ENCODE measurements at places on chromosomes 6 and 20. TPM values are rescaled to one million over a fixed set of nuclear protein-coding genes. Genes with fewer than 3 reads are reported as not detected.

EPHA7 gene
- polyA plus RNA-seq: 0.39 TPM

TFAP2D gene
- 0.07 TPM for polyA plus RNA-seq

FAM184A gene
- polyA plus RNA-seq: 3.3 TPM

CD93 gene
- 16.4 TPM for polyA plus RNA-seq

- no peaks in the 10 kb centered on the region for H3K27me3 ChIP-seq
- no peak overlapping the region for H3K4me3 ChIP-seq
- no peaks in the 10 kb centered on the region for H3K4me1 ChIP-seq
Measured at GRCh38 chr20:1904135-1904534, 8.9 kb downstream of the SIRPA start.

DNA sequence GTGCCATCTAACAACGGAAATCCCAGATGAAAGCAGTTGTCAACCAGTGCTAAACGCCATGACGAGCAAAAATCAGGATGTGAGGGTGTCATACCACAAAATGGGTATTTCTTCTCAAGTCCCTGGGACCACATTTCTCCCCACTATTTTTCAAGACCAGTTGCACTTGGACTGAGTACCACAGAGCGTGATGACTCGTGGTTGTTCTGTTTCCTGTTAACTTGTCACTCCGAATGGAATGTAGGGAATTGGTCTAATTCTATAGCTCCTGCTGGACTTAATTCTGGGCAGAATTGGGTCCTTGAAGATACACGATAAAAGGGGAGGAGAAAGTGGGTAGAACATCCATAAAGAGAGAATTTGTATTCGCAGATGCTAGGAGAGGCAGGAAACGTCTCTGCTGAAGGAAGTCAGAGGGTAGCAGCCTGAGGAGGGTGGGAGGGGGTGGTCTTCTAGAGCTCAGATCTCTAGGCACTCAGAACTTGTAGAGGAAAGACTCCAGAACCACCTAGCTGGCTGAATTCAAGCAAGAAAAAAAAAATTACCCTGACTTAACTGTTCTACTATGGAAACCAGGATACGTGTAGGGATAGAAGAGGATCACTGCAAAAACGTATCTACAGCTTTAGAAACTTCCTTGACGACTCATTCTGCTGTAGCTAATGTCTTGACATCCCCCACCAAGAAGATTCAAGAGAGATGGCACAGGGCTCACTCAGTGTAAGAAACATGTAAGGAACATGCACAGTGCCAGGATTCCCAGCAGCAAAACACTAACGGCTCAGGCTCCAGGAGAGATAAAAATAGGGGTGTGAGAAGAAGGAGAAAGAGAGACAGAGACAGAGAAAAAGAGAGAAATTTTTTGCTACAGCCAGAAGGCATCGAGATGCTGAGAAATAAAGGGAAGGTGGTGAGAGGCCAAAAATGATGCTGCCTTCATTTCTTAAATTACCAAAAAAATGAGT is 494.7 kb downstream of the CD83 start:
- no peaks in the 10 kb centered on the region for H3K36me3 ChIP-seq
- DNase-seq: no peak

DNA sequence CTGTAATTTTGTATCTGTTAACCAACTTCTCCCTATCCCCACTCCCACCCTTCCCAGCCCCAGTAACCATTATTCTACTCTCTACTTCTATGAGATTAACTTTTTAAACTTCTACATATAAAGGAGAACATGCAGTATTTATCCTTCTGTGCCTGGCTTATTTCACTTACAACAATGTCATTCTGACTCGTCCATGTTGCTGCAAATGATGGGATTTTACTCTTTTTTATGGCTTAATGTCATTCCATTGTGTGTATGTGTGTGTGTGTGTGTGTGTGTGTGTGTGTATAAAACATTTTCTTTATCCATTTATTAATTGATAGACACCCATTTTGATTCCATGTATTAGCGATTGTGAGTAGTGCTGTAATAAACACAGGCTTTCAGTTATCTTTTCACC is 76.1 kb downstream of the COL19A1 start:
- no peak for DNase-seq
- no peak overlapping the region for H3K27ac ChIP-seq
- H3K4me1 ChIP-seq: no peaks in the 10 kb centered on the region
- no peaks in the 10 kb centered on the region for H3K27me3 ChIP-seq
- no peak overlapping the region for H3K4me3 ChIP-seq
- H3K36me3 ChIP-seq: no peaks in the 10 kb centered on the region

- no peaks in the 10 kb centered on the region for H3K27me3 ChIP-seq
- no peak overlapping the region for H3K4me3 ChIP-seq
- no peak for DNase-seq
- no peak overlapping the region for H3K27ac ChIP-seq
- no peaks in the 10 kb centered on the region for H3K36me3 ChIP-seq
Measured at GRCh38 chr6:161526794-161527193, 252.9 kb upstream of the AGPAT4 start.

DNA sequence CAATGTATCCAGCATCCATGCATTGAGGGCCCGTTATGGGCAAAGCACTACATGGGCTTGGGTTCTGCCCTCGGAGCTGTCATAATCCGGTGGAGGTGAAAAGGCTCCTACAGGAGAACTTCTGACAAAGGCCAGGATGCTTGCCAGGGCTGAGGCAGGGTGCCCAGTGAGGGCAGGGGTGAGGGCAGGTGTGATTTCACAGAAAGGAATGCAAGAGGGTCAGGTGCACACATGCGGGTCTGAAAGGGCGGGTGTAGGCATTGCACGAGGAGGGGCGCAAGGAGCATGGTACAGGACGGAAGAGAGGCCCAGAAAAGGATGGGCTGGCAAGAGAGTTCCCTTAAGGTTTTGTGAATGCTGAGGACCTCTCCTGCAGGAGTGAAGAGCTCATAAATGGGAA is 348.0 kb downstream of the BTBD3 start:
- H3K27ac ChIP-seq: no peak overlapping the region
- no peaks in the 10 kb centered on the region for H3K4me1 ChIP-seq

All from thymus (tissue), 14 donors.